ENCODE measurements at places on chromosomes 6 and 20.
A peak's percentile ranks its signal among the peaks of the same experiment; 100 is the strongest.

- DNase-seq, result no peak
These were observed 22.4 kb upstream of the MROH8 start for GRCh38 chr20:37201827-37202162.

DNA sequence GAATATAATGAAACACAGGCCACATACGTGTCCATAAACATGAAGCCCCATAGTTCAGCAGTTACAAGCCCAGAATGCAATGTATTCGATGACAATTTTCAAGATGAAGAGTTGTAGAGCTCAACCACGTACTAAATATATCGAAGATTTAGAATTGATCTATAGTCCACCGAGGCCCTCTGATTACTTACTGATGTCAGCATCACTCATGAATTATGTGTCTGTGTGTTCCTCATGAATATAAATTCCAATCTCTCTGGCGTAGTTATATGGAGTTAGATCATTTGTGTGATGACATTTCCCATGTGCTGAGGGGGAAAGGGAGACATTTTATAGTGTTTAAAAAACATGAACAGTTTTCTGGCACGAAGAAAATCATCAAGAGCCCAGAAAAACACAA is 97.5 kb downstream of the PFDN4 start:
- DNase-seq, result no peak

DNA sequence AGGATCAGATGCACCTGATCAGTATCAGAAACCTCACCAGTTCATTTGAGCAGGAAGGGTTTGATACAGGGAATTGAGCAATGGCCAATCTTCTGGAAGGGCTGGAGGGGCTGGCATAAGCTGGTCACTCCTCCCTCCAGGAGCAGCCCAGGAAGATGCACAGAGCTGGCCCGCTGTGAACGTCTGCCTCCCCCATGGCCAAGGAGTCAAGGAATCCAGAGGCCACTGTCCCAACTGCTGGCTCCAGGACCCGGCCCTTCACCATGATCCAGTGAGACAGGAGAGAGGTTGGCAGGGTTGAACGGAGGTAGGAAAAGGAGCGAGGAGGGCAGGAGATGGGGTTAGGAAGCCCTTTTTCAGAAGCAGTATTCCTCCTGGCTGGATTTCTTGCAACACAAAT is 113.9 kb upstream of the CST7 start:
- DNase-seq, result no peak

GRCh38 chr20:61742097-61742825 is 323.4 kb downstream of the TAF4 start:
- no peak for DNase-seq

DNA sequence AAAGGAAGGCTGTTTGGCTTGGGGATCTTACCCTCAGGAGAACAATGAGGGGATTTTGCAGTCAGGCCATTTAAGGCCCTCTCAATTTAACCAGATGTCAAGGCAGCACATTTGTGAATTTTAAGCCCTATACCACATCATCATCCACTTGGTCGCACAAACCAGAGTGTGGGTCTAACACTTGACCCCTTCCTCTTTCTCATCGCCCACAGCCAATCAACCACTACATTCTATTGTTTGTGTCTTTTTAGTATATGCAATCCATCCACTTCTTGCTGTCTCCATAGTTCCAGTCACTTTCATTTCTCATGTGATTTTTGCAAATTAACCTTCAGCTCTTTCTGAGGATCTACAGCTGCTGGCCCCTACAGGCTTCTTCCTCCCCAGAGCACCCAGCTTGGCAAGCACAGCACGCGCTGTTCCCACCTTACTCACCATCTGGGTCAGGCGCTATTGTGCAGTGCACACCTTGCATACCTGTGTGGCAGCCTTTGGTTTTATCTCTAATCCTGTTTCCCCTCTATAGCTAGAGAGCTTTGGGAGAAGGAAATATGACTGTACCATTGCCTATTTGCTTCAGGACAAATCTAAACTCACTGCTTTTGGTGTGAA is 32.3 kb upstream of the CD83 start:
- DNase-seq, result no peak

- DNase-seq, result no peak
These were observed 12.6 kb downstream of the SPTLC3 start for GRCh38 chr20:13021205-13021970.

- DNase-seq, result peak; percentile 40
These were observed 659 bp downstream of the CEP85L start for GRCh38 chr6:118650582-118651281.

GRCh38 chr20:33793011-33793931 is 17.9 kb upstream of the CHMP4B start:
- DNase-seq, result no peak

GRCh38 chr6:21501021-21501354 is 92.6 kb upstream of the SOX4 start:
- no peak for DNase-seq

GRCh38 chr6:121867095-121867494 is 431.6 kb downstream of the GJA1 start:
- no peak for DNase-seq

GRCh38 chr20:49885558-49886332 is 29.6 kb downstream of the SPATA2 start:
- DNase-seq, result no peak

- DNase-seq, result peak; percentile 12
These were observed at the start of gene HFE for GRCh38 chr6:26087284-26088115. Gene HFE (plus strand): TSS chr6:26087429. CDS start chr6:26087441, 12 bp downstream.

- no peak for DNase-seq
These were observed 104.7 kb downstream of the BMP7 start for GRCh38 chr20:57161478-57162361.

DNA sequence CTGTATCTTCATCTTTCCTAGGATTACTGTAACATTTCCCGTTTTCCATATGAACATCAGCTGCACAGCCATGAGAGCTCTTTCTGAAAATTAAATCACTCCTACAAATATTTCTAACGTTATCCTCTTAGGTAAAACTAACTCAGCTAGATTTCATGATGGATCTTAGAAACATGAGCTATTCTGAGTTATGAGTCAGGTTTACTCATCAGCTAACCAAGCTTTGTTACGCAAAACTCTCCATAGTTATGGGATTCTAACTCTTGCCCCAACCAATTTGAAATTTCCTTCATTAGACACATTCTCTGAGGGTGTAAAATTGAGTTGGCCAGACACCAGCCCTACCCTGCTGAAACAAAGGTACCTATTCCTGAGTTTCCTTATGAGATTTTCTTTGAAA is 14.0 kb downstream of the DEFB110 start:
- no peak for DNase-seq

DNA sequence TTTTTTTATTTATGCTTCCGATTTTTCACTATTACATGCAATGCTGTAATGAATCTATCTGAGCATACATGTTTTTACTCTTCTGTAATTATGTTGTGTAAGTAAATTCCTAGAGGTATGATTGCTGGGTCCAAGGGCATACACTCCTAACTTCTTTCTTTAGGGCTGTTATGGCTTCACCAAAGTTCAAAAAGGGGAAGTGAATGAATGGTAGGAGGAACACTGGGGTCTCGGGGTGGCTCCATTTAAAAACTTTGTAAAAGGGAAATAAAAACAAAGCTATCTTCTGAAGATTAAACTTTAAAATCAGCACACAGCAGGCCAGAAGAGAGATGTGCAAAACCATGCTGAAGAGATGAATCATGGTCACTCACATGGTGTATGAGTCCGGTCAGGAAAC is 289.1 kb upstream of the SUPT3H start:
- no peak for DNase-seq

GRCh38 chr20:4779616-4780015 is 57.9 kb downstream of the PRND start:
- no peak for DNase-seq

DNA sequence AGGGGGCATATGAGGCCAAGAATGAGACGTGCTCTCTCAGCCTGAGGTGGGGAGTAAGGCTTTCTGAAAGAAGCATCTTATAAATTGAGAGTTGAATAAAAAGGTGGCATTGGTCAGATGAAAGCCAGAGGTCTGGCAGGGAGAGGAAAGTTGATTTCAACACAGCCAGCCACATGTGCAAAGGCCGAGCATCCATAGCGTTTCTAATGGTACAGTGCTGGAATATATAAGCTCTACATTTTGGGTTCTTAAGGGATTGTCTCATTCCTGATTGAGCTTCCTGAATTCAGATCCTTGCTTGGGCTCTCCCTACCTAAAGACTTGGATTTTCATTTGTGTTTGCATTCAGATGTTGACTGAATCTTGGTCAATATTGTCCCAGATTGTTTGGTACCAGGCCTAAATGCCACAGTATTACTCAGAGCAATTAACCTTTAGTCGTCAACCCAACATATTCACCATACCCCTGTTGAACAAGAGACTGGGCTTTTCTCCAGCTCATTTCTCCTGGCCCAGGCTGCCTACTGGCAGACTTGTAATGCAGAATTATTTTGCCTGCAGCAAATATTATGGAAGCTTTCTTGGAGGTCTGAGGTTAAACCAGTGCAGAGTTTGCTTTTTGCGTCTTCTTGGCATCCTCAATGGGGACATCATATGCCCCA is 14.5 kb upstream of the BCAS1 start:
- DNase-seq, result no peak

GRCh38 chr6:71091167-71091566 is 134.3 kb upstream of the B3GAT2 start:
- DNase-seq, result no peak

DNA sequence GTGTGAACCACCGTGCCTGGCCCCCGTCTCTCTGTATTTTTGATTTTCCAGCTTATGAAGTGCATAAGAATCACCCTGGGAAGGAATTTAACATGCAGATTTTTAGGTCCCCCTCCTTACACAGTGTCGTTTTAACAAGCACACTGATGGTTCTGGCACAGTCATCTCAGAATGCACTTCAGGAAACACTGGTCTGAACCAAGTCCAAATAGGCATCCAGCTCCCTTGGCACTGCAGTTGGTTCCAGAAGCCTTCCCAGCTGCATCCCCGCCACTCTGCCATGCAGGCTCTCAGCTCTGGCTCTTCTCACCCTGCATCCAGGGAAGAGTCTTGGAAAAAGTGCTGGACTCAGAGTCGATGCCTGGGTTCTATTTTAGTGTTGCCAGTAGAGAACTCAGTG is 20.1 kb downstream of the RIPOR2 start:
- no peak for DNase-seq

GRCh38 chr6:54579011-54579410 is 267.6 kb upstream of the FAM83B start:
- DNase-seq, result no peak

- DNase-seq, result no peak
These were observed 542.0 kb downstream of the DHX35 start for GRCh38 chr20:39503902-39504709.

DNA sequence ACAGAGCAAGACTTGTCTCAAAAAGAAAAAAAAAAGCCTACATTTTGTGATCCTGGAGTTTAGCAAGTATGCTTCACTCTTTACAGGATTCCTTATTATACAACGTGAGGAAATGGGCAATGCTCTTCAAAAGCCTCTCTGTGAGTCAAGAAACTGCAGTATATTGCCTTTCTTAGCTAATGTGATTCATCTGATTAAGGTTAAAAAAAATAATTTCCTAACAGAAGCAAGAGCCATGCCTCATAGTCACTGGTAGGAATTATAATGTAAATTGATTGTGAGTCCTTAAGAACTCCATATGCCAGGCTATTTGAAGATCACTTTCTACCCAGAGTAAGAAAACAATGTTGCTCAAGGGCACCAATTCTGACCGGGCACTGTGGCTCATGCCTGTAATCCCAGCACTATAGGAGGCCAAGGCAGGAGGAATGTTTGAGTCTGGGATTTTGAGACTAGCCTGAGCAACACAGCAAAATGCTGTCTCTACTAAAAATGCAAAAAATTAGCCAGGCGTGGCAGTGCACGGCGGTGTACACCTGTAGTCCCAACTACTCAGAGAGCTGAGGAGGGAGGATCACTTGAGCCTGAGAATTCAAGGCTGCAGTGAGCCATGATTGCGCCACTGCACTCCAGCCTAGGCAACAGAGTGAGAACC is 43.3 kb downstream of the SLC26A8 start:
- no peak for DNase-seq

GRCh38 chr6:21438986-21439352 is 154.6 kb upstream of the SOX4 start:
- DNase-seq, result no peak

DNA sequence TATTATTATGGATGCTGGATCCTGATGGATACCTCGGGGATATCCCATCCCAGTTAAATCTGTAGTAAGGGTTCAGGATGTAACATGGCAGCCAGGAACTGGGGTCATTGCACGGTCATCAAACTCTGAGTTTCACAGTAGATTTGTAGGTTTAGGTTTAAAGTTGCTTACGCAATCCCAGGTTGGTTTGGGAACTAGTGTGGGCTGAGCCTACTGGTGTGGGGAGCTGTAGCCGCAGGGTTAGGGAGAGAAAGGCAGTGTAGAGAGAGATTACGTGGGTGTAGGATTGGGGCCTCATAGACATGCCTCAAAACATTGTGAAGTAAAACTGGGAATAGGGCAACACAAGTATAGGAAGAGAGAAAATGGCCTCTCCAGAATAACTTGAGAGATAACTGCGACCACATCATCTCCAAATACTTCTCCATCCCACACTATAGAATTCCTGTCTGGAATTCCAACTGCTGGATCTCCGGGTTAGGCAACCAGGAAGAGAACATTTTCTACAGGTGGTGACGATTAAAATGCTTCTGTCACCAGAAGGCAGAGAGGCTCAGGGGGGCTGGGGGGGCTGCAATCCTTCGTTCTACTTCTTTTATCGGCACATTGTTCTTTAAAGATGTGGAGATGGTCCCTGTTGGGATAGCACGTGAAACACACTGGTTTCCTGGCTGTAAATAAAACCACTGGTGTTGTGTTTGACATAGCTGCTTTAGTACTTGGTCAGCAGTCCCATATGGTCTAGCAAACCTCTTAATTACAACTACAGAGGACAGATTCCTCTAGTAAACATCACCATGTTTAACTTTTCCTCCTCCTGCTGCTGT is 44.9 kb upstream of the TMEM170B start:
- no peak for DNase-seq

GRCh38 chr6:162857326-162857725 is 129.6 kb downstream of the PACRG start:
- DNase-seq, result no peak

DNA sequence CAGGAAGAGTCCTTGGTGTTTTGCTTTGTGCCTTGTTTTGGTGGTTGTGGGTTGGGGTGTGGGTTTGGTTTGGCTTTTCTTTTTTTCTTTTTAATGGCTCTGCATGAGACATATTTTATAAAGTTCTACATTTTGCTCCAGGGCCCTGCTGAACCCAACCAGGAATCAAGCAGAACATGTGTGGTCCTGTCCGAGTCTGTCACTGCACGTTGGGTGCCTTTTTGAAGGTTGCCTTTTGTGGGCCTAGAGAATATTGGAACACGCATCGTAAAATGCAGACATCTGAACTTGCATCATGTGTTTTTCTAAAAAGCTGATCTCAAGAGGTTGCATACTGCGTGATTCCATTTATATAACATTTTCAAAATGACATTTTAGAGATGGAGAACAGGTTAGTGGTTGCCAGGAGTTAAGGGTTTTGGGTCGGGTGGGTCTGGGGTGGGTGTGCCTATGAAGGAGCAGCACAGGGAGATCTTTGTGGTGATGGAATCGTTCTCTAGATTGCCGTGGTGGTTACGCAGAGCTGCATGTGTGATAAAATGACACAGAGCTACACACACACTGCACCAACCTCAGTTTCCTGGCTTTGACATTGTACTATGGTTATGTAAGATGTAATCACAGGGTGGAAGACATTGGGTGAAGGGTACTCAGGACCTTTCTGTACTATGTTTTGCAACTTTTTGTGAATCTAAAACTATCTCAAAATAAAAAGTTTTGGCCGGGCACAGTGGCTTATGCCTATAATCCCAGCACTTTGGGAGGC is 80.2 kb downstream of the EYA2 start:
- DNase-seq, result no peak

GRCh38 chr6:80667006-80667405 is 560.5 kb downstream of the BCKDHB start:
- no peak for DNase-seq
